ENCODE measurements at places on chromosomes 3 and 15.

DNA sequence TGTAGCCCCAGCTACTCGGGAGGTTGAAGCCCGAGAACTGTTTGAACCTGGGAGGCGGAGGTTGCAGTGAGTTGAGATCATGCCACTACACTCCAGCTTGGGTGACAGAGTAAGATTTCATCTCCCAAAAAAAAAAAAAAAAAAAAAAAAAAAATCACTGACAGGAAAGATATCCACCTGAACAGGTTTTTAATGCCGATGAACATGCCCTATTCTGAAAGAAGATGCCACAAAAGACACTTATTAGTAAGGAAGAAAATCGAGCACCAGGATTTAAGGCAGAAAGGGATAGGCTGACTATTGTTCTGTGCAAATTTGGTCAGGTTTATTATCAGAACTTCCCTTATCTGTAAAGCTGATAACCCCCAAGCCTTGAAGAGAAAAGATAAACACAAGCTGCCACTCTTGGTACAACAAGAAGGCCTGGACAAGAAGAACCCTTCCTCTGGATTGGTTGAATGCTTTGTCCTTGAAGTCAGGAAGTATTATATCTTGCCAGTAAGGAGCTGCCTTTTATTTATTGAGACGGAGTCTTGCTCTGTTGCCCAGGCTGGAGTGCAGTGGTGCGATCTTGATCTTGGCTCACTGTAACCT, 2.7 kb upstream of the PARP16 start:
- DNase-seq: no peak

DNA sequence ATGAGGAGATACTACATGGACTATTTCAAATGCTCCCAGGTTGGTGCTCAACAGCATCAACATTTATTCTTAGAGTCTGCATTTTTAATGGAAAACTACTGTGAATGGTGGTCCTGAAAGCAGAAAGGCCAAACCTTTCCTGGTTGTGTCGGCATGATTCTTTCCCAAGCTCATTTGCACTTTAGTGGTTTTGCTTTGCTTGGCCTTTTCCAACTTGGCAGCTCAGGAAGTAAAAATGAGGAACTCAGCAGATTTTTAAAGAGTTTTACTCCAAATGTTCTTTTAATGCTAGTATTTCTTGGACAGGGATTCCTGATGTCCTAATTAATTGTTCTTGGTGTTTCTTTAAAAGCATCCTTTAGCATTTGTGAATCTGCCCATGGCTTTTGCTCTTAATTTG, 197.4 kb downstream of the SLC9A9 start:
- DNase-seq: no peak

GRCh38 chr15:96209285-96209735, 121.2 kb upstream of the NR2F2 start:
- no peak for DNase-seq

GRCh38 chr3:49634736-49635135, 39.4 kb upstream of the APEH start:
- no peak for DNase-seq

DNA sequence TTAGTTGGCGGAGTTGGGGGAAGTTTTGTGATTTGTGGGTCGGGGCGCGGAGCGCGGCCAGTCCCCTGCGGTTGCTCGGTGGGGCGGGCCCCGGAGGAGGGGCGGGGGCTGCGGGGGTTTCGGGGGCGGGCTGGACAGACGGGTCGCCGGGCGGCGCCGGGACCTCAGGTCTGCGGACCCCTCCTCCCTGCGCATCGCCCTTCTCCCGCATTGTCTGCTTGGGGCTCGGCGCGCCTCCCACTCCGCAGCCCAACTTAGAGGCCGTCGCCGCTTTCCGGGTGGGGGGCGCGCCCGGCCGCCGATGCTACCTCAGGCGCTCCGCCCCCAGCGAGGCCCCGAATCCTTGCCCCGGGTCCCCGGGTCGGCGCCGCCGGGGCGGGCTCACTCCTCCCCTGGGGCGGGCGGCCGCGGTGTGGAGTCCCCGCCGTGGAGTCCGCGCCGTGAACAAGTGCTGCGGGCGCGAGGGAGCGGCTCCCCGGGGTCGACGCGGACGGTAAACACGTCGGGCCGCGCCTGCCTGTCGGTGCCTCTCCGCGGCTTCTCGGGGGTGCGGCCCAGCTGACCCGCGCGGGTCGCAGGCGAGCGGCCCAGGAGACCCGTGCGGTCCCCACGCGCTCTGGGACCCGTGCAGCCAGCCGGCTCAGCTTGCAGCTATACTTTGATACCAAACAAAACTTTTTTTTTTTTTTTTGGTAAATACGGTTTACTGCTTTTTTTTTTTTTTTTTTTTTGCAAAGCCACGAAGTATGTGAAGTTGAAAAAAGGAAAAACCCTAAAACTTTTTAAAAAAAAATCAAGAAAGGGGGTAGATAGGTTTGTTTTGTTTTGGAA, 624 bp downstream of the AKAP13 start:
- DNase-seq: peak; percentile 44

GRCh38 chr3:41202834-41203345, 3.6 kb downstream of the CTNNB1 start:
- peak; percentile 68 for DNase-seq

GRCh38 chr15:75590239-75590638, 11.1 kb upstream of the PTPN9 start:
- no peak for DNase-seq

DNA sequence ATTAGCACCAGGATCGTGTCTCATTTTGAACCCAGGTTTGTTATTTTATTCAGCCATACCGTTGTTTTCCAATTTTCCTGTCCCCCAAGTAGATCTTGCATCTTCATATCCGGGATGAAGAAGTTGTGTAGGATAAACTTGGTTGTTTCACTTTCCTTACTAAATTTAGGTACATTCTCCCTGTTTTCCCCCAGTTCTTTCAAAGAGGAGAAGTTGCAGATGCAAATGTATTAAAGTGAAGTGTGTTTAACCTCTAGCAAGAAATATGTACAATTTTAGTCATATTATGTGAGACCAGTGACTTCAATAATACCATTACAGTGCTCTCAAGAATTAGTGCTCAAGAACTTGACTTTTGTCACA, 1.3 kb downstream of the ATXN7 start:
- peak; percentile 10 for DNase-seq

DNA sequence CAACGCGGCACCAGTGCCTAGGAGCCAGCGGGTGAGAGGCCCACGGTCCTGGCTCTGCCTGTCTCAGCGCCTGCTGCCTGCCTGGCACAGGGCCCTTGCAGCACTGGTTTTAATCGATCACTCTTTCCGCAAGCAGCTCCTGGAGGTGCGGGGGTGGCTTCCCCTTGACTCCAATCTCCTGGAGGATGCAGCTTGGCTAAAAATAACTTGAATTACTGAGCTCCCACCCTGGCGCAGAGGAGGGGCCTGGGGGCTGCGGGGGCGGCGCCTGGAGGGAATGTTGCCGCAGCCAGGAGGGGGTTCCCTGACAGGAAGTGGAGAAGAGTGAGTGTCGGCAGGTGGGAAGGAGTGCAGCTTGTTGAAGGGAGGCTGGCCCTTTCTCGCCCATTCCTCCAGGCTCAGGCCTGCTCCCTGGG, 9.9 kb upstream of the RPL29 start:
- peak; percentile 23 for DNase-seq

GRCh38 chr3:128380719-128381118, 86.0 kb downstream of the DNAJB8 start:
- DNase-seq: no peak
